ENCODE measurements at places on chromosomes 6 and 20.

DNA sequence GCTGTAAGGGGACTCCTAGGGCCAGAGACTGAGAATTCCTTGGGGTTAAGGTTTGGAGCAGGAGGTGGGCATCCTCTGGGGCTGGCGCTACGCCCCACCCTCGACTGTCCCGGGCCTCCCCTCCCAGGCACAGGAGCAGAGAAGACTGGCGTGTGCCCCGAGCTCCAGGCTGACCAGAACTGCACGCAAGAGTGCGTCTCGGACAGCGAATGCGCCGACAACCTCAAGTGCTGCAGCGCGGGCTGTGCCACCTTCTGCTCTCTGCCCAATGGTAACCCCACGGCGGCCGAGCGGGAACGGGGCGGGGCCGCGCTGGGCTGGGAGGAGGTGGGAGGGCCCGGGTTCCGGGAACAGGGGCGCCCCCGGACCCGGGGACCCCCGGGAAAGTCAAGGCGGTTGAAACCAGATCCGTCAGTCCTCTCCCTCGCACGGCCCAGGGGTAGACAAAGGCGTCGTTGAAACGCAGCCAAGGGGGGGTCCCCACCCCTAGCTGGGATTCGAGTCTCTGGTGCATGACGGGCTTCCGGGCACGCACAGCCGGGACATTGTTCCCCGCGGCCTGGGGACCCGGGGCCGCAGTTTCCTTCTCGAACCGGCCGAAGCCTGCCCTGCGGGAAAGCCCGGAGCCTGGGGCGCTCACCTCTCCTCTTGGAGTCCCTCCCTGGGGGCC lies 844 bp downstream of the WFDC2 start:
- peak; percentile 47 for DNase-seq

DNA sequence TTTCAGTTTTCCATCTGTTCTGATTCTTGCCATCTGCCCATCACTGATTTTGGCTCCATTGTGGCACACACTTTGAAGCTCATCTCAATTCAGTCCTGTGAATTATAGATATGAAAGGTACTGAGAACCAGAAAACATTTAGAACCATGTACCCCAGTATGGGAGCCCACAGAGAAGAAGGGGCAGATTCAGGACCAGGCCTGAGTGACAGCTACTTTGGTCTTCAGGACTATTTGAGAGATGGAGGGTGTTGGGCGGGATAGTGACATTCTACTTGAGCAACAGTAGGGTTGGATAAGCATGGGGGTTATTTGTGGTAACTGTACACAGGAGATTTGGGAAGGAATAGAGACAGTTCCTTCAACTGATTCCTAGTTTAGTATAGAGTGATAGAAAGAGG lies 259.2 kb upstream of the MANEA start:
- DNase-seq = no peak

GRCh38 chr6:154921482-154921881 lies 73.6 kb upstream of the TIAM2 start:
- DNase-seq = no peak

GRCh38 chr6:134345789-134346188 lies 27.9 kb upstream of the SGK1 start:
- no peak for DNase-seq

- no peak for DNase-seq
Observed at GRCh38 chr6:163533443-163533842, 118.9 kb downstream of the QKI start.
